Cardiac fibroblast (primary cell): ENCODE measurements at places on chromosomes 3 and 15.

DNA sequence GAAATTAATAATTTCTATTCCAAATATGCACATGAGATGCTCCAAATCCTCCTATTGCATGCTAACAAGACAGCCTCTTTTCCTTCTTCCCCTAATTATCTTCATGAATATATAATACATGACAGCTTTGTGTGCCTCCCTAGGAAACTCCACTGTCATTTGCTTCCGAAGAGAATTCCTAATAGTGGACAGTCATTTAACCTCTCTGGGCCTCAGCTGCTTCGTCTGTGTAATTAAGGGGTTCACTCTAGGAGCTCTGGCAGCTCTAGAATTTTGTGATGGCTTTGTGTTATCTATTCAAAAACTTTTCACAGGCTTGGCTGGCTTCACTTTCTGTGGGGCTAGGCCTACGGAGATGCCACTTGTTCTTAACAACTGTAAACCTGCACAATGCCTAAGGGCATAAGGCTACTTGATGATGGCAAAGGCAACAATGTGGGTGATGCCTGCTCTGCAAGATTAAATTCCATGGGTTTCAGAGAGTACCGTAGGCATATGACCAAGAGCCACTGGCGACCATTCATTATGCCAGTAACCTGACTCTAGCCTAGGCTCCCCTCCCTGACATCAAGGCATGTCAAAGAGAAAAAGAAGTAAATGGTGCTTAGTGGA lies 333.8 kb upstream of the UMPS start:
- DNase-seq = no peak

DNA sequence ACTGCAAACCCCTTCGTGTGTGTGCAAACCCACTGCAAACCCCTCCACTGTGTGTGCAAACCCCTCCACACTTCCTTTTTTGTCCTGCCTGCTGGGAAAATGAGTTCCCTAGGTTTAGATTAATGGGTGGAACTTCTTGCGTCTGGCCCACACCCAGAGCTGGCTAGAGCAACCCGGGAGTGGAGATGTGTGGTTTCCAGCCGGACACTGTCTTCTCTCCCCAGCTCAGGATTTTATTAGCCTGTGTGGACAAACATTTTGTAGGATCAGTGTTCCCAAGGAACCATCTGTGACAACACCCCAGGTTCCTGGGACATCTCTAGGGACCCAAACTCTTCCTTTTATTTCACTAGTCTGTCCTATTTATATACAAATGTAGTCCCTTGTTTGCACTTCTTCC lies 9.6 kb upstream of the LRRK1 start:
- DNase-seq = no peak

DNA sequence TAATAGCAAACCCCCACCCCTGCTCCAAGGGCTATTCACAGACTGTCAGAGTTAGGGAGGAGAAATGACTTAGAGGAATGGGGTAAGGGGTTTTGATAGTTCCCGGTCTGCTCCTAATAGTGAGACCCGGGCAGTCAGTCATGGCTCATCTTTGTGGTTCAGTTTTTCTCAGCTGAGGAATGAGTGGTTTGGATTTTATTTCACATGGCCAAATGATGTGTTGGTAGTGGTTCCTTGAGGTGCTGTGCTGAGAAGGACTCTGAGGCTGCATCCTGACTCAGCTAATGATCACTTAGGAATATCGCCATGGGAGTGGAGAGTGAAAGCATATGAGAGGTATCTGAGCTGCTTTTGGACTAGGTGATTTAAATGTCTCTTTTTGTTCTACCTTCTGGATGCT lies 80.2 kb downstream of the LPP start:
- peak; percentile 54 for DNase-seq

DNA sequence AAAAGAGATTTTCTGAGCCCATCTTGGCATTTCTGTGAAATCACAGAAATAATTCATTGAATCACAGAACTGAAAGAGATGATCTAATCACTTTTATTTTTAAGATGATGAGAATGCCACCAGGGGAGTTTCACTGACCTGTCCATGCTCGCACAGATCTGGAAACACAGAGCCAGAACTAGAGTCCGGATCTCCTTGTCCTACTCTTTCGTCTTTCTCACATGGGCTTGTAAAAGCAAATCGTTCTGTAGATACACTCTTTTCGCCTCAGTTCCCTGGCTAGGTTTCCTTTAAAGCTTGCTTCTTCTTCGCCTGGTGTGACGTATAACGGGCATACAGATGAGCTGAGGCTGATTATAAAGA lies 122.5 kb upstream of the SPRED1 start:
- no peak for DNase-seq

DNA sequence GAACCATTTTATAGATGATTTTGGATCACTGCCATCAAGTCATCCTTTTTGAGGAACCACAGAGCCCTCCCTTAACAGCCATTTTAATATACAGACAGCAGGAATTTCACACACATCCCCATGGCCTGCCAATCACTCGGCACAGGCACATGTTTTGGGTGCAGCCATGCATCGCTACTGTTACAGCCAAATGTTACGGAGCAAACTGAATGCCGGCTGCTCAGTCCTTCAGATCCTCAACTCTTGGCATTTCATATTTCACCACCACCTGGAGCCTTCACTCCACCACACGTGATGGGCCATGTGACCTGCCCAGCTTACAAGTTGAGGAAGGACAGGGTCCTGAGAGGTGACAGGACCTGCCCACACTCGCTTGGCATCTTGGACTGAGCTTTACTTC lies 90.8 kb downstream of the OXNAD1 start:
- DNase-seq = no peak

DNA sequence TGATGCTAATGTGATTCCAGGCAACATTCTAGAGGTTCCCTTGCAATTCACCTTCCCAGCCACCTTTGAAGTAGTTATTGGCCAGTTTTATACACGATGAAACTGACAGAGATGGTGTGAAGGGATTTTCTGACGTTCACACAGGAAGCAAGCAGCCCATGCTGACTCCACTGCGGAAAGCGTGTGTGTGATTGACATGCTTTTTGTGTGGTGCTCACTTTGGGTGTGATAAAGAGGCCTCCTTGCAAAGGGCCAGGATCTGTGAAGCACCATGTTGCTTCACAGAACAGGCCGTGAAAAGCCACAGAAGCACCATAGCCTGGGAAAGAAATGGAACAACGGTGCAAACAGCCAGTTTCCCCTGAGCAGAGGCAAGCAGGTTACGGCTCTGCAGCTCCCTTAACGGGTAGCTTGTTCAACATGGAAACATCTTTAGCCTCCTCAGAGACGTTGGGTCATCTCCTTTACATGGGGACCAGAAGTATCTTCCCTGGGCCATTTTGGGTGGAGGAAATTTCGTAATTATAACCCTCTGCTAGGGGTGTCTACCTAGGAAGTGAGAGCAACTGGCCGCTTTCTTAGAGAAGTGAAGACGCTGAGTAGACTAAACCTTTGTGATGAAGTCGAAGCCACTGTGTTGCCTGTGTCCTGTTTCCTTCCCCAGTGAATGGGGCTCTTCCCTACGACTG lies 108.5 kb downstream of the APBA2 start:
- no peak for DNase-seq

- DNase-seq = peak; percentile 20
Observed at GRCh38 chr3:67601385-67601784, 53.0 kb downstream of the SUCLG2 start.

DNA sequence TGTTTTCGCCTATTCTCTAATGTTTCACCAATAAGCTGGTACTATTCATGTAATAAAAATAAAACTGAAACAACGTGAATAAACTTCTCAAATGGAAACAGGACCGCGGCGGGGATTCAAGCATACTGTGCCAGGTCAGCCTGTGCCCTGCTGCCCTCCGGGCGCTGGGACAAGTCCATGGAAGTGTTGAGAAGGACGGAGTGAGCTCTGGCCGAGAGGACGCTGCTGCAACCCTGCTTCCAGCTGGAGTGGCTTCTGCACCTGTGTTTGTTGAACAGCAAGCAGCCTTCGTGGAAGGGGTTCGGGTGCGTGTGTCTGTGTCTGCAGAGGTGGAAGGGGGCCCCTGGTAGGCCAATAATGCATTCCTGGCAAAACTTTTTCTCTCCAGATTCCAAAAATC lies 50.0 kb upstream of the PCSK6 start:
- DNase-seq = no peak

GRCh38 chr3:56702490-56703315 lies 19.6 kb upstream of the TASOR start:
- DNase-seq = peak; percentile 87

DNA sequence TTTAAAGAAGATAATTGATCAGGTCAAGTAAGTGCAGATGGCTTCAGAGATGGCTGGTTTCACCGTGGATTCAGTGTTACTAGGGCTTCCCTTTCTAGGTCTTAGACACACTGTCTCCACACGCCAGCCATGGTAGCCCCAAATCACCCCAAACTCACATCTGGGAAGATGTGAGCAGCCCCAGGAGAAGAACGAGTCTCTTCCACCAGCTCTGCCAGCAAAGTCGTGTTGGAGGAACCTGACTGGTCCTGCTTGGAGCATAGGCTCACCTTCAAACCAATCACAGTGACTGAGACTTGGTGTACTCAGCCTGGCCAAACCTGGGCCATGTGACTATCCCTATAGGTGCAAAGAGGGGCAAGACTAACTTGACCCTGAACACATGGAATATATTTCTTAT lies 296.7 kb downstream of the RPLP1 start:
- DNase-seq = no peak

GRCh38 chr3:153970047-153970446 lies 151.1 kb upstream of the ARHGEF26 start:
- no peak for DNase-seq

DNA sequence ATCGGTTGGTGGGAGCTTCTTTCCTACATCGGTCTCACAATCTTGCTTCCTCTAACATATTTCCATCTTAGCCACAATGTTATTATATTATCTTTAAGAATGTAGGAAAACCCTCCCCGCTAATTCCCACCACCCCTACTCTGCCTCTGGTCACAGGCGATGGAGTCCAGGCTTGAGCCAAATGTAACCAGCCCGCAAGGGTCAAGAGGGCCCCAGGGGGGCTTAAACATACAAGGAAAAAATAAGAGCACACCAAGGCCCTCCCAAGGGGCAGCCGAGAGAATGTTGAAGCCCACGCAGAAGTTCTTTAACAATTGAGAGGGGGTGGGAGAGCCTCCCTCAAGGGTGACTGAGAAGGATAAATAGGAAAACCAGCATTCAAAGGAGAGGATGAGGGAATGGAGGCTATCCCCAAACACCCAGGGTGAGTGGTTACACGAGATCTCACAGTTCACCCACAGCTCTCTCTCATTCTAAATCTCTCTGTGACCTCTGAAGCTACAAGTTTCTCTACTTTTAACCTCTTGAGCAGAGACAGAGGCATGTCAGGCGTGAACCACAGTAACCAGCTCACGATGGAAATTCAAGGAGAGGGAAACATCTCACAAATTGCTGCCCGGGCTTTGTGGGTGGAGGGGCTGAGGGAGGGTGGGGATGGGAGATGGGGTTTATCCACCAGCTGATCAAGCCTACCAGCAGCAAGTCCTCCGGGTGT lies 31.4 kb upstream of the UACA start:
- DNase-seq = peak; percentile 62

GRCh38 chr3:71453822-71454511 lies 129.6 kb downstream of the FOXP1 start:
- DNase-seq = no peak

- DNase-seq = no peak
Observed at GRCh38 chr3:68139897-68140296, 485.5 kb upstream of the SUCLG2 start.

- peak; percentile 94 for DNase-seq
Observed at GRCh38 chr15:38828031-38828532, 263.5 kb upstream of the RASGRP1 start.

GRCh38 chr3:128482666-128483656 lies 10.0 kb downstream of the GATA2 start:
- peak; percentile 62 for DNase-seq

GRCh38 chr3:187069857-187070516 lies 69.3 kb downstream of the RPL39L start:
- no peak for DNase-seq

- peak; percentile 73 for DNase-seq
Observed at GRCh38 chr3:188776447-188776846, 395.3 kb upstream of the TPRG1 start.

- DNase-seq = no peak
Observed at GRCh38 chr3:169420429-169420828, 243.1 kb downstream of the MECOM start.

DNA sequence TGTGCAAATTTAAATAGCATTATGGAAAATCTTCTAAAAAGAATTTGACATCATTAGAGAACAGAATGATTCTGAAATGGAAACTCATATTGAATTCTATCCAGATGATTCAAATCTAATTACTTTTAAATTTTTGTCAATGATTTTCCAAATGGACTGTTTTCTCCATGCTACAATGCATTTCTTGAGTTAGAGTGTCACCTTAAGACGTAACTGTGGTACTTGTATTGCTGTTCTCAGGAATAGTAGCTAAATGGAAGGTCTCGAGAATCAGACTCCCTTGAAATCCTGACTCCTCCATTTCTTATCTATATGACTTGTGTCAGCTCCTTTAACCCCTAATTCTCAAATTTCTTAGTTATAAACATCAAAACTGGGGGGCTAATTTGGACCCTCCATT lies 102.3 kb downstream of the P2RY1 start:
- no peak for DNase-seq

DNA sequence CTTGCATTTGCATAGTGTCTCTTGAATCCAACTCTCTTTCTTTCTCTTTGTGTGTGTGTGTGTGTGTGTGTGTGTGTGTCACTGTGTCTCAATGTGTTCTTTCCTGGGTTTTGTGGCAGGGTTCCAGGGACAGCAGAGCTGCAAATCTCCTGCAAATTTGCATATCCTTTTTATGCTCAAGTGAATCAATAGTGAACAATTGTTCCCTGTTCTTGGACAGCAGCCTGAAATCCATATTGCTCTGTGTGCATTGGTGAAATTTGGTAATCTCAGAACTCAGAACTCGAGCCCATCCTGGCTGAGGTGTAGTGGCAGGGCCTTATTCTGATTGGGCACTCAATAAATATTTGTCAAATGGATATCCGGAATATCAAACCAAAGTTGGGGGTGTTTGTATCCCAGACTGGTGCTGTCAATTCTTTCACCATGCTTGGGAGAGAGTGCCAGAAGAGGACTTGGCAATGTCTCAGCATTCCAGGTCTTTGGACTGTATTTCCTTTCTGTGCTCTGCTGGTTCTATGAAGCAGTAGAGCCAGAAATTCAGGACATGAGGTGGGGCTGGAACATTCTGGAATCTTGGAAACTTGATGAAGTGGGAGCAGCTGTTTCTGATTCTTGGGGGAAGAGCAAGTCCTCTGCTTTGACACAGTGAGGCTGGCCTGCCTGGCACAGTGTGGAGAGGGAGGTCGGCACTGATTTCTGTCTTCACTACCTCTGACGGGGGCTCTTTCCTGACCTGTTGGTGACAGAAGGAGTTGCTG lies 380.6 kb upstream of the C2CD4B start:
- peak; percentile 66 for DNase-seq

DNA sequence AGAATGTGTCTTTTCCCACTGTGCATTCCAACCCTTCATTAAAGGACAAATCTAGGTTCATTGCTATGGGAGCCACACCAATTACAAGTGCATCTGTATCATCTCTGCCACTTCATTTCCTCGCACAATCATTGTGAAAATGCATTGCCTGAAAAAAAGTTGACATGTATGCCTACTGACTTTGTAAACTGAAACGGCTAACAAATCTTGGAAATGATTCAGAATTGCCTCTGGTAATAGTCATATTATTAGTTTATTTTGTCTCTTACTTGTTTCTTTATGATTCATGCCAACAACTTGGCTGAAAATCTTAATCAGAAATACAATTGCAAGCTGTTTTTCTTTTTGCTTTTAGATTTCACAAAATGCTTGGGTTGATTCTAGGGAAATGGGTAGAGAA lies 497.1 kb downstream of the ZIC1 start:
- DNase-seq = peak; percentile 21

GRCh38 chr3:70800951-70801350 lies 488.5 kb upstream of the MDFIC2 start:
- DNase-seq = no peak

GRCh38 chr3:196941729-196942225 lies 551 bp downstream of the NCBP2 start:
- no peak for DNase-seq

- no peak for DNase-seq
Observed at GRCh38 chr3:151265866-151266265, 12.5 kb downstream of the P2RY14 start.
